ENCODE measurements at places on chromosomes 1 and 21. TPM values are rescaled to one million over a fixed set of nuclear protein-coding genes. Genes with fewer than 3 reads are reported as not detected.

GRCh38 chr1:203211812-203212211 lies 17.7 kb downstream of the CHIT1 start:
- no peak for DNase-seq

GRCh38 chr1:213083112-213083445 lies 32.0 kb downstream of the RPS6KC1 start:
- no peak for DNase-seq

DNA sequence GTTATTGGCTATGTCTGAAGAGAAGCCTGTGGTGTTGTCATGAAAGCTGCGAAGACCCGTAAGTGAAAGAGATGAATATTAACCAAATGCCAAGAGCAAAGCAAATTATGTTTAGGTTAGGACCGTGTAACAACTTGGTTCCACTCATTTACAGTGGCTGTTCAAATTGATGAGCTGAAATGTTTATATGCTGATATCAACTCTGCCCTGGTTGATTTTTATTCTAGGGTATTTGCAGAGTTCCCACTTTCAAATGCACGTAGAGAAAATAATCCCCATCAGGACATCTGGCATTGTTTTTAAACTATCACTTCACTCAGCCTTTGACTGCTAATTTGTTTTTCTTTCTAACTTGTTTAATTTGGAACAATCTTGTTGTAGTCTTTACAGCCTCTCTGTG lies 581.6 kb upstream of the ADAMTS5 start:
- DNase-seq, result no peak

DNA sequence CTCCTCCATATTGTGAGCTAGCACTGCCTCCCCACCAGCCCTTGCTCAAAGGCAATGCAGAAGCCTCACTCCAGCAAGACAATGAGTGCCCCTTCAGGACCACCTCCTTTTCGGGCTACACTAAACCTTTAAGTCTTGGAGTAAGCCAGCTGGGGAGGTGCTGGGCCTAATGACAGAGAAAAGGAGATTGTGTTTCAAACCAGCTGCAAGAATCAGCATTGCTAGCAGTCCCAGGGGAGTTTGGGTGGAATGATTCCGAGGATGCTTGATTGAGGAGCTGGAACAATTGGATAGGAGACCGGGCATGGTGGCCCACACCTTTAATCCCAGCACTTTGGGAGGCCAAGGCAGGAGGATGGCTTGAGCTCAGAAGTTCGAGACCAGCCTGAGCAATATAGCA lies 54.1 kb upstream of the GPR37L1 start:
- DNase-seq, result no peak

GRCh38 chr1:199646761-199647160 lies 380.7 kb upstream of the NR5A2 start:
- no peak for DNase-seq

GRCh38 chr1:109513110-109513710 lies 3.7 kb upstream of the AMIGO1 start:
- no peak for DNase-seq

DNA sequence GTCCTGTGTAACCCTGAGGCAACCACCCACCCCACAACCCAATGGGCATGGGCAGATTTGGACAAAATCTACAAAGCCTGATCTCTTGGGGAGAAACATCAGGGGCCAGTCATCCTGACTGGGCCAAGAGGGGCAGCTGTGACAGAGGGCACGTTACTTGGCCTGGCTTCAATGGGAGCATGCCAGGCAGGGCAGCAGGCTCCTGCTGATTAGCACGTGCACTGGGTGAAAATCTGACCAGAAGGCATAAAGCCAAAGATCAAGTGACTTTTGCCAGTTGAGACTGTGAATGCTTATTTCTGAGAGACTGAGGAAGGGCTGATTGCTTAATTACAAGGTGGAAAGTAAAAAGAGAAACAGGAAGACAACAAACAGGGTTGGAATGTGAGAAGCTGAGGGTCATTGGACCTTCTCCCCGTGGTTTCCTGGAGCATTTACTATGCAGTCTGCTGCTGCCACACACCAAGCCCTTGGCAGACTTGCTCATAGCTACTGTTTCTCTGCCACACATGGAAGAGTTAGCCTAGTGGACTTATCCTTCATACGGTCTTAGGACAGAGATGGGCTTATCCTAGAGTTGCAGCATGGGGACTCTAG lies 39.8 kb upstream of the TNR start:
- DNase-seq, result peak; percentile 53

DNA sequence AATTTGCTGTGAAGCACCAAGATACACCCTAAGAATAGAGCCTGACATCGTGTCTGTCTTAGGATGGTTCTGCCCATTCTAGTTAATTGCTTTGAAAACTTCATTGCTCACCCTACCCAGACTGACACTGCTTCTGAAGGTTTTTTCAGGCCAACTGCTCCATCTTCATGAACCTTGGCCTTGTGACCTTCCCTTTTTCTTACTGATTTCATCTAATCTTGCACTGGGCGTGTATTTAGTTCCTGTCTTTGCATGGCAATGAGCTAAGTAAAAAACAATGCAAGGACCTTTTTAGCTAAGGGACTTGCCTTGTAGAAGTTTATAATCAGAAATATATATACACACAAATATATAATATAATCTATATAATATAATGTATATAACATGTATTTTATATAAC lies 108.0 kb downstream of the PBX1 start:
- no peak for DNase-seq

DNA sequence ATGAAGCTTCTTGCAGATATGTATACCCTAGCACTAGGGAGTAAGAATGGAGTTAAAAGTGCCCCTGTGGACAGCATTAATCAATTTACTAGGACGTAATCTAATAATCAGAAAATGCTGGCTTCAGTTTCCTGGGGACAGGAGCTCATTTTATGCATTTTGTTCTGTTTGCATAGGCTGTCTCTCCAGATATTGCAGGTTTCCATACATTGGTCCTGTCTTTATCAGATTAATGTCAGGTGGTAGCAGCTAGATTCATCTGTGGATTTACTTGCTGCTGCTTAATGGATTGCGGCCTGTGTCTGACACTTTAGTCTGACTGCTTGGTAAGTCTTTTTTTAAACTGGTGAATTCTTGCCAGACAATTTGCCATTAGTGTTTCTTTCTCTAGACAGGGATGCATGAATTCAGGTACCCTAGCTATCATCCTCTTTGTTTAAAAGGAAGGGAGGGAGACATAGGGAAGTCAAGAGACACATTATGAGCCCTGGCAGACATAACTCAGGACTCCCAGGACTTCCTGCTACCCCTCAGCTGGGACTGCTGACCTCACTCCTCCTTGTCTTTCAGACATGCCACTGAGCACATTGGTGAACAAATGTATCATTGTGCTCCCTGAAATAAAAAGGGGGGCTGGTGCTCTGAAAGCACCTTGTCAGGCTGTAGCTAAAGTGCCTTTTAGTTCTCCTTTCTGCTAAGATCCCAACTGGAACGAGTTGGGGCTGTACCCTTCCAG lies 47.7 kb downstream of the NOS1AP start:
- DNase-seq, result no peak

- DNase-seq, result peak; percentile 84
Observed at GRCh38 chr1:25805863-25806225, 5.9 kb downstream of the SELENON start.

- DNase-seq, result peak; percentile 43
Observed at GRCh38 chr1:200837931-200838571, 34.7 kb upstream of the GPR25 start.

DNA sequence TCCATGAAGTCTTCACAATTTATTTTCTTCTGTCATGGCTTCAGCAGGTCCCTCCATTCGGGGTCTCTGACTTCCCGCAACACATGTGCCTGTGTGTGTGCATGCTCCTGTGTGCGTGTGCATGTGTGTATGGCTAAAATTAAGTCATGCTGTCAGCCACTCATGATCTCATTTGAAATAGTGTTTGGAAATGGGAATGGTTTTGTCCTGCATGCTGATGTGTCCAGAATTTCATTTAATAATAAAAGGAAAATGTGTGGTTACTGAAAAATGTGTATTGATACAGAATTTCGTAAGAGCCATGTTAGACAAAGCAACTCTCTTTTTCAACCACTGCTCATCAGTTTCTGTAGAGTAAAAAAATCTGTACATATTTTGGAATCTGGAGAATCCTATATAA lies 123.8 kb upstream of the PRDX6 start:
- DNase-seq, result no peak

DNA sequence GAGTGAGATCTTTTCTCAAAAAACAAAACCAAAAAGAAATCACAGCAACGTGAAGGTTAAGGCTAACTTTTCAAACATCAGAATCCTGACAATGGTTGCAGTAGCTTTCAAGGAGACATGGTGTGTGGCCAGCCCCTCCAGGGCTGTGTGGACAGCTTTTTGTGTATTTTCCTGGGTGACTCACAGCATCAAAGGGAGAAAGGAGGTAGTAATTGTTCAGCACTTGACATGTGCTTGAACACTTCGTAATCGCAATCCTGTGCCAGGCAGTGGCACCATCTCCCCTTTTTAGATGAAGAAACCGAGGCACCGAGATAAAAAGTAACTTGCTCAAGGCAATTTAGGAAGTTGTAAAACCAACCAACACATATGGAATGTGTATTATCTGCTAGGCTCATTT lies 10.3 kb downstream of the NBL1 start:
- DNase-seq, result no peak

DNA sequence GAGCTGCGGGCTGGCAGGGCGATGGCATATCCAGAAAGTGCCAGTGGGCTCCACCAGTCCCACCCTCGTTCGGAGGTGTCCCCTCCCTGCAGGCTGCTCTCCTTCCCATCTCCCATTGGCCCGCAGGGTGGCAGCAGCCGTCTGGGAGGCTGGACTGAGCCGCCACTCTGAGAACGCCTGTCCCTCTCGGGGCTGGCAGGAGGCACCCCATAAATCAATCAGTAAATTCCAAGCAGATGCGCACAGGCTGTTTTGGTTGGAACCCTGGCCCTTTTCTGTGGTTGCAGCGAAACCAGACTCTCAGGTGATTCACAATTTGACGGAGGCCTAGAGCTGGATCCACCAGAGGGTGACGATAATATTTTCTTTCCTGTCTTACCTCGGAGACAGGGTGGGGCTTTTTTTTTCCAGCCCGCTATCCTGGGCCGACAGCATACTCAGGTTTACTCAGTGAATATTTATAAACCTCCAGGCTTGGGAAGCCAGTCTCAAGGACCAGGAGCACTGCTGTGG lies 99.7 kb downstream of the GLIS1 start:
- no peak for DNase-seq

GRCh38 chr1:91781371-91781825 lies 104.6 kb downstream of the TGFBR3 start:
- DNase-seq, result peak; percentile 84

The FOXO6 gene
- not detected for total RNA-seq

The KIF26B gene
- 1.1 TPM for total RNA-seq

The OLFML2B gene
- total RNA-seq, result 0.22 TPM

The OR2L2 gene
- not detected for total RNA-seq

The SLC44A3 gene
- 2.0 TPM for total RNA-seq
